ENCODE measurements at places on chromosomes 1 and 21. TPM values are rescaled to one million over a fixed set of nuclear protein-coding genes. Genes with fewer than 3 reads are reported as not detected.

Gene PDZK1
- total RNA-seq: not detected

Gene C1orf74
- 0.11 TPM for total RNA-seq

Gene OR6N1
- not detected for total RNA-seq

Gene SLC6A9
- total RNA-seq: 4.7 TPM

Gene KHDRBS1
- total RNA-seq: 120 TPM

Gene AMY1A
- not detected for total RNA-seq

Gene PLOD1
- 79.9 TPM for total RNA-seq

Gene PARK7
- total RNA-seq: 103 TPM

Gene BACH1
- total RNA-seq: 12.7 TPM

Gene FAM177B
- not detected for total RNA-seq

Gene PADI2
- total RNA-seq: 0.21 TPM

Gene ASB17
- total RNA-seq: not detected

DNA sequence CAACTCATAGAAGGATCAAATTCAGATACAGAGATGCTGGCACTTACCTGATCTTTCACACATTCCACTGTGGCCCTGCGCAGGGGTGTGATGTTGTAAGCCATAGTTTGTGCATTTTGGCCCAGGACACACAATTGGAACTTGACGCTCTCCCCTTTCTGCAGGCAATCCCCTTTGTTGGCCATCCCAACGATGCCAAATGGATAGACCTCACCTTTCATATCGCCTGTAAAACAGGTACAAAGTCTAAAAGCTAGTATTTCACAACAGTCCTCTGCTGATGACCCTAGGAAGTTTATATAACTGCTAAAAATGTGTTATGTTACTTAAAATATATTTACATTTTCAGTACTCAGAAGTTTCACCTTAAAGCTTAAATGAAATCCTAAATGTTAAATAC is 3.9 kb upstream of the NRAS start:
- no peak for DNase-seq

DNA sequence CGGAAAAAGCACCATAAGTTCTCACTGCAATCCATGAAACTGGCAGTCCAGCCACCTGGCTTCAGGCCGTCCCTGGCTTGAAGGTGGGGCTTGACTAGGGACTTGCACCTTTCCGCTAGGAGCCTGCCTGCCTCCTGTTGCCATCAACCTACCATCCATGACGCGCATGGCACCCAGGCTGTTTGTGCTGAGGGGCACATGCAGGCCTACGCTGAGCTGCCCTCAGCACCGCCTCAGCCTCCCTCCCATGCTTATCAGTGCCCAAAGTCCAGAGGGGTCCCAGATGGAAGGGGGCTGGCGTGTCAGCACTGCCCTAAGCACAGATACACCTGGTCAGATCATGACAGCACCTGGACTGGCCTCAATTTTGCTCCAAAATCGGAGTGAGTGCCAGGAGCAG is 190.2 kb upstream of the LYPLAL1 start:
- DNase-seq: no peak

DNA sequence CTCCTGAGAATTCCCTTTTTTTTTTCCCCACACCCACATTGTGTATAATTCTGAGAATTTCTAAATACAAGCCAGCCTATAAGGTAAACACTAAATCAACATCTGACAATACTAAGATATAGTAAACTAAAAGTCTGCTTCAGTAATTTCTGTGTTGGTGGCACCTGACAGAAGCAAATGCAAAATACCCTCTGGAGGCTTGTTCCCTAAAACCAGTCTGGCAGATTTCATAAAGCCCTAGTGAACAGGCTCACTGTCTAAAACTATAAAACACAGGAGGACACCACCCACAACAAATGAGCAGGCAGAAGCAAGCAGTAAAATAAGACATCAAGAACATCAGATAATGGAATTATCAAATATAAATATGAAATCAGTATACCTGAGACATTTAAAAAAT is 11.5 kb downstream of the TRIM33 start:
- no peak for DNase-seq

- DNase-seq: no peak
These were observed 16.6 kb upstream of the ATF3 start for GRCh38 chr1:212591922-212592321.

GRCh38 chr1:160488347-160489058 is 34.6 kb downstream of the SLAMF6 start:
- DNase-seq: no peak

- DNase-seq: no peak
These were observed 56.8 kb upstream of the IRF2BP2 start for GRCh38 chr1:234666761-234667160.

- no peak for DNase-seq
These were observed 136.8 kb downstream of the NTPCR start for GRCh38 chr1:233086961-233087881.

- no peak for DNase-seq
These were observed 350.8 kb upstream of the KAZN start for GRCh38 chr1:14247666-14248065.

- DNase-seq: no peak
These were observed 185.1 kb downstream of the TM2D1 start for GRCh38 chr1:61539720-61540462.

DNA sequence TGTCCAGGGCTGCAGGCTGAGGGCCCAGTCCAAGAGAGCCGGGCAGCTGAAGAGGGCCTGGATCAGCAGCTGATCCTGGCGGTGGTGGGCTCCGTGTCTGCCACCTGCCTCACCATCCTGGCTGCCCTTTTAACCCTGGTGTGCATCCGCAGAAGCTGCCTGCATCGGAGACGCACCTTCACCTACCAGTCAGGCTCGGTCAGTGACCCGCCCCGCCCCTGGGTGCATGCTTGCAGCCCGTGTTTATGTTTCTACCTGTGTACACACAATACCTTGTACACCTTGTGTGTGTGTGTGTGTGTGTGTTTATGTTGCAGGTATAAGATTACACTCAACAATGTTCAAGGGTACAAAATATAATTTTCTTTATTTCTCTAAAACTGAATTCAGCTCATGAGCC is 13.0 kb downstream of the TIE1 start:
- DNase-seq: no peak

DNA sequence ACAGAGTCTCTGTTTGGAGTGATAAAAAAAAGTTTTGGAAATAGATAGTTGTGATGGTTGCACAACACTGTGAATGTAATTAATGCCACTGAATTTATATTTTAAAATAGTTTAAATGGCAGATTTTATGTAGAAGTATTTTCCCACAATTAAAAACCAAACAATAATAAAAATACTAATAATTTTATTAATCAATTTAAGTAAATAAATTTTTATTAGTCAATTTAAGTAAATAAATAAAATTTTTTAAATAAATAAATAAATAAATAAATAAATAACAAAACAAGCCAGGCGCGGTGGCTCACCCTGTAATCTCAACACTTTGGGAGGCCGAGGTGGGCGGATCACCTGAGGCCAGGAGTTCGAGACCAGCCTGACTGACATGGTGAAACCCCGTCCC is 4.9 kb upstream of the KDF1 start:
- no peak for DNase-seq

DNA sequence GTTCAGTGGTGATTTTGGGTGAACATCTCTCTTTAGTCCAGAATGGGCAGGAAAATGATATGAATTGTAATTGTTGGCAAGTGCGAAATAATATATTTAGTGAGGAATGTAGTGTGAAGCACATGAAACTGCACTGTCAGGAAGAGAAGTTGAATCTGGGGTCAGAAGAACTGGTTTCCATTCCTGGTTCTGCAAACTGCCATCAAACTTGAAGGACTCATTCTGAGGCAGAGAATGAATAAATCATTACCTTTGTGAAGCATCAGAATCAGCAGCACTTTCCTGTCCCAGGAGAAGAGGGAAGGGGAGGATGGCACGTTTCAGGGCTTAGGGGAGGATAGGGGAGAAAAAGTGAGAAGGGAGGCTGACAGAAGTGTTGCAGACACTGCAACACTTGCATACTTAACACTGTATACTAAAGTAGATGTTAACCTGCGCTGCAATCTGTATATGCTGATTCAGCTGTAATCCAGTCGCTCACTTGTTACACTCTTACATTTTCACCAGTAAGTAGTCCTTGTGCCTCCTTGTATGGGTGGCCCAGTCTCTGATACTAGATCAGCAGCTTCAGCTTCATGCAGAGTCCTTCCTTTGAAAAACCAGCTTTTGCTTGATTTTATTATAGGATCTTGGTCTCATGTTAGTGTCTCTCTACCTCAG is 10.5 kb upstream of the RPTN start:
- no peak for DNase-seq

DNA sequence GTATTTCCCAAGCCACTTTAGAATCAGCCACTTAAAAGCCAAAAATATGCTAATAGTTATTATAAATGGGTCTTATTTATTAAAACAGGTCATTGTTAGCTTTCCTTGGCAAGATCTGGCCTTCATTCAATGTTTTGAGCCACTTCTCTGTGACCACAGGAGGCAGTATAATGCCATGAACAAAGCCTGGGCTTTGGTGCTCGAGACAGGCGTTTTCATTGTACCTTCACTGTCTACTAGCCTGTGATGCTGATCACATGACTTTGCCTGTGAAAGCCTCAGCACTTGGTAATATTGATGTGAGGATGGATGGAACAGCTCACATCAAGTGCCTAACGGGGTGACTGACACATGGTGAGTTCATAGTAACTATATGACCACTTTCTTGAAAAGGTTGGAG is 217.0 kb downstream of the RWDD3 start:
- no peak for DNase-seq

GRCh38 chr1:201282931-201283829 is at the start of gene PKP1:
TSS of gene PKP1 (plus strand) at chr1:201283506. CDS start at chr1:201283703, 197 bp downstream.
- DNase-seq: no peak

GRCh38 chr1:244757091-244757939 is 78.1 kb upstream of the COX20 start:
- DNase-seq: no peak
